ENCODE measurements at places on chromosomes 11 and 22.

DNA sequence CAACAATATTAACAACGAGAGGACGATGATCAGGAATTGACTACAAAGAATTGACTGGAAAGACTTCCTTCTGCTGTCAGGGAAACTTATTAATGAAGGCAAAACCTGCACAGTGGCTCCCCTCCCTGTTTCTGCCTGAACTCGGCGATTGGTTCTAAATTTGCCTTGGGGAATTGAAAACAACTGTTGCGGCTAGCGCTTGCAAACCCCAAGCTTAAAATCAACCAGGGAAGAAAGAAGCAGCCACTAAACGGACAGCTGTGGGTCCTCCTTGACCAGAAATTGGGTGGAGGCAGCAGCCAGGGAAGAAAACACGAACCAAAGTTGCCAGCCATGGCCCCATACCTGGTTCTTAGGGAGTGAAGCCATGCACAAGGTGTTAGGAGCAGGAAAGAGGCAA, 383.5 kb upstream of the CADM1 start:
- no peak for DNase-seq

DNA sequence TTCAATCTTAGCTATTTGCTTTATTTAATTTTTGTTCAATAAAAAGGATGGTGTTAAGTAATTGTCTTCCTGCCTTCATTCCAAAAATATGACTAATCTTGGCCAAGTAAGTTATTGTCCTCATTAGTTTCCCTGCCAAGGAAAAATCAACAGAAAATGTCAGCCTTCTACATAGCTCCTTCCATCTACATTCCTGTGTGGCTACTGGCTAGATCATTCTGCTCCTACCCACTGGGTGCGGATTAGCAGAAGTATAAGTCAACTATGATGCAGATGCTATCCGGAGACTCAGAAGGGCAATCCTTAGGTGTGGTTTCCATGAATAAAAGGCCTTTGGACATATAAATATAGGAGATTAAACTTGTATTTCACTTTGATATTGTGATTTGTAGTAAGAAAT, 154.4 kb downstream of the SBF2 start:
- no peak for DNase-seq

DNA sequence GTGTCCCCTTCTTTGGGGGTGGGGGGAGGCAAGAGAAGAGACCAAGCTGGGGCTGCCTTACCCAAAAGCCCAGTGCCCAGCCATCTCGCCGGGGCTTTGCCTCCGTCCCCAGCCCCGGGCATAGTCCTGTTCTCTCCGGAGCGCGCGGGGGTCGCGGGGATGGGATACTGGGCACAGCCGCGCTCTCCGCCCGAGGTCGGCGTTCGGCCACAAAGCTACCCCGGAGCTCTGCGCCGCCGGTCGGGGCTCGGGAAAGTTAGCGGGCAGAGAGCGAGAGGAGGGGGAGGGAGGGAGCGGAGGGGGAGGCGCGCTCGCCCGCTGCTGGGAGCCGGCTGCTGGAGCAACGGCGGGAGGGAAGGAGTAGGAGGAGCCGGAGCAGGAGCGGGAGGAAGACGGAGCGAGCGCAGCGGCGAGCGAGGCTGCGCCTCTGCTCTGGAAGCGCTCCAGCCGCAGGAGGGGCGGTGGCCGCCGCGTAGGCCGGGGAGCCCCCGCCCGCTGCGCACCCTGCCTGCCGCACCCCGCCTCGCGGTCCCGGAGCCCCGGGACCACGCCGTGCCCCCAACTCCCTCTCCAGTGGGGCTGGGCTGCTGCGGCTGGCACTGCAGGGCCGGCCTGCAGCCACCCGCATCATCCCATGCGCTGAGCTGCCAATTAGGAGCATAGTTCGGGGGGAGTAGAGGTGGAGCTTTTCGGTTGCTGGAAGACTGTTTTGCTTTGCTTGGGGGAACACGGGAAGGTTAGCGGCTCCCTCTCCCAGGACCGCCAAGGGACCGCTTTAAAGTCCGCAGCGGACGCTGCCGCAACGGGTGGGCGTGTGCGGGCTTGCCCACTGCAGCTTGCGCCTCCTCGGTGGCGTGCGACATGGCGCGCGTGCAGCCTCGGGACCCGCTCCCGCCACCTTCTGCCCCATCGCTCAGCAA, at the start of gene SCN4B:
Gene SCN4B (minus strand): TSS at position 272 of the 920 bp plus-strand sequence. CDS start 150 bp downstream, at position 122.
- DNase-seq, result peak; percentile 14

GRCh38 chr11:10032935-10033334, 261.1 kb downstream of the SBF2 start:
- DNase-seq, result no peak

DNA sequence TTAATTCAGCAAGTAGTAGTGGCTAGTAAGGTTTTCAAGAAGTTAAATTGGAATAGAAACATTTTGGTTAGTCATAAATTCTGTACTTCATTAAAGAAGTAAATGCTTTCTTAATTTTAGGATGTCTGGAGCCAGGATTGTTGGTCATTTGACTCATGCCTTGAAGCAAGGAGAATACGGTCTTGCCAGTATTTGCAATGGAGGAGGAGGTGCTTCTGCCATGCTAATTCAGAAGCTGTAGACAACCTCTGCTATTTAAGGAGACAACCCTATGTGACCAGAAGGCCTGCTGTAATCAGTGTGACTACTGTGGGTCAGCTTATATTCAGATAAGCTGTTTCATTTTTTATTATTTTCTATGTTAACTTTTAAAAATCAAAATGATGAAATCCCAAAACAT, 25.8 kb downstream of the ACAT1 start:
- DNase-seq, result no peak

DNA sequence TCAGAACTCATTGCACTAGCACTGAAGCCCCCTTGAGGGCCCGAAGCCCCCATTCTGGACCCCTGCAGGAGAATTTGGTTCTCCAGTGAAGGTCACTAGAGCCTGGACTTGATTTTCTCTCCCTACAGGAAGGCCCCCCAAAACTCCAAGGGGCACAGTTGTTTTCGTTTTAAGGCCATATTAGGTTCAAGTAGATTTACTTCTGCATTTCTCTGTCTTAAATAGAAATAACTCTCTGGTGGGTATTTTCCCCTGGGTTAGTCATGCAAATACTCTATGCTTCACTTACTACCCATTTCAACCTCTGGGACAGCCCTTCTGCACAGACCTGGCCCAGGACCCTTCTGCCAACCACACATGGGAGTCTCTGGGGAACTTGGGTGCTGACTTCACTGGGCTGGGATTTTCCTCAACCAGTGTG, 41.6 kb downstream of the WEE1 start:
- no peak for DNase-seq

GRCh38 chr11:128685402-128686020, 8.4 kb upstream of the FLI1 start:
- no peak for DNase-seq

GRCh38 chr11:67440229-67441097, 2.8 kb downstream of the CORO1B start:
- no peak for DNase-seq

DNA sequence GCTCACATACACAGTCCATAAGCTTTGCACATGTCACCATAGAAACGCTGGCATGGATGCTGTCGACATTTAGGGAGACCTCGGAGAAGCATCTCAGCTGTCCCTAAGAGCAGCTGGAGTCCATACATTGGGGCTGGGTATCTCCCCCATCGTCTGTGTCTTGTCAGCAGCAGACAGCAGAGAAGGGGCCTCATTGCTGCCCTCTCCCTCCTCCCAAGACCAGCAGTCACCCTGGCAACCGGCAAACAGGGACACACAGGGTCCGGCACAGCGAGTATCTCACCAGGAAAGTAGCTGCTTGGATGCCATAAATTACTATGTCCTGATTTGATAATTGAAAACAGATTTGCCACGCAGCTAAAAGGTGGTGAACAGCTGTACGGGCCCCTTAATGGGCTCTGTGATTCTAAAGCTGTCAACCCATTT, 84.4 kb downstream of the CD44 start:
- DNase-seq, result no peak

- DNase-seq, result no peak
Measured at GRCh38 chr22:31046539-31047226, 34.4 kb upstream of the SMTN start.

DNA sequence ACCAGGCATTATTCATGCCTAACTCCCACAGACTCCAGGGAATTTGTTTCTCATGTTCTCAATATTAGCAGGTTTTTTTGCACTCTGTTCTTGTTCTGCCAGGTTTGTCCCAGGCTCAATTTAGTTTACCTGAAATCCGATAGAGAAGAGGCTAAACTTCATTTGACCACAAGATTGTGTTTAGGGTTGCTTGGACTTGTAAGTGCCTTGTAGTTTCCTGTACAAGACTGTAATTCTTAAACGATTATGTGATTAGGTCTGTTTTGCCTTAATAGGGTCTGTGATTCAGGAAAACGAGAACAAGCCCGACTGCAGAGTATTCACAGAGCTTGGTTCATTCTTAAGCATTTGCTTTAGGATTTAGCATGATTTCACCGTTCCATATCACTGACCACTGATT, 1.8 kb downstream of the PRSS23 start:
- no peak for DNase-seq

DNA sequence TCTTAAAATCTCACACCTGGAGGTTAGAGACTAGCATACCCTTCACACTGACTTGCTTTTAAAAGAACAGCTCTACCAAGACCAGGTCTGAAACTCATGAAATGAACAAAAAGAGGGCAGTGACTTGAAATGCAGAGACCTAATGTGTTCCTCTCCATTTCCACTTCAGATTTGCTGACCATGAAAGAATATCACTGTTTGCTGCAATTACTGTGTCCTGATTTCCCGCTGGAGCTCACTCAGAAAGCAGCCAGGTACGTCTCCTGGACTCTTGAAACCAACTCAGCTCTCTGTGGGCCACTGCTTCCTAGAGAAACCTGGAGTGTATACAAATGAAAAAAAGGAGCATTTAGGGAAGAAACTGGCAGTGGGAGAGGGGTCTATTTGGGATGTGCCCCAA, 39.2 kb downstream of the ARFGAP2 start:
- no peak for DNase-seq

GRCh38 chr22:17300926-17301325, 68.3 kb upstream of the CECR2 start:
- no peak for DNase-seq

DNA sequence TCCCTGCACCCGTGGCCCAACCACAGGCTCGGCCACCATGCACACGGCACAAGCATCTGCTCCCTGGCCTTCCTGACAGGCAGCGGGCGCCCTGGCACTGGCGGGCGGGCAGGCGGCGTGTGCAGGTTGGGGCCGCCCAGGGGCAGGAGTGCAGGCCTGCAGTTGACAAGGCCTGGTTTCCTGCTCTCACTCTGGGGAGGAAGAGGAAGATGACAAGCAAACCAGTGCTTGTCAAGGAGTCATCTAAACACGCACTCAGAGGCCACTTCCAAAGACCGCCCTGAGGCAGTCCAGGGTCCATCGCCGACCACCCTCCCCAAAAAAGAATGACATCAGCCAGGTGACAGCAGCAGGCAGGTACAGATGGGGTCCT, 65.3 kb upstream of the LINC01488 start:
- DNase-seq, result no peak

- DNase-seq, result no peak
Measured at GRCh38 chr11:15258433-15259165, 143.9 kb downstream of the INSC start.

DNA sequence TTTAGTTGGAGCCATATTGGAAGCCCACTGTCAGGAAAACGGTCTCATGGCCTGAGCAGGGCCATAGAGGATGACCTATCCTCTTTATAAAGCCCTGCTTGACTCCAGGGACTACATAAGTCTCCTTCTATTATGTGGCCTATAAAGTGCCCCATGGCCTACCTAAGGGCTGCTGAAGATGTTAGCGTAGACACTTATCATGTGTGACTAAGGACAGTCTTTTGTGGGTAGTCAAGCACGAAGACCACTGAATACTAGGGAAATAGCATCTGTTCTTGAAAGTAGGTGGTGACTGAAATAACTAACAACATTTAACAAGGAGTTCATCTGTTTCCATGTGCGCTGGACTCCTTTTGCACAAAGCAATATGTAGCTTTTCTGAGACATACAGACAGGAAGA, 117.1 kb downstream of the SWAP70 start:
- DNase-seq, result no peak

DNA sequence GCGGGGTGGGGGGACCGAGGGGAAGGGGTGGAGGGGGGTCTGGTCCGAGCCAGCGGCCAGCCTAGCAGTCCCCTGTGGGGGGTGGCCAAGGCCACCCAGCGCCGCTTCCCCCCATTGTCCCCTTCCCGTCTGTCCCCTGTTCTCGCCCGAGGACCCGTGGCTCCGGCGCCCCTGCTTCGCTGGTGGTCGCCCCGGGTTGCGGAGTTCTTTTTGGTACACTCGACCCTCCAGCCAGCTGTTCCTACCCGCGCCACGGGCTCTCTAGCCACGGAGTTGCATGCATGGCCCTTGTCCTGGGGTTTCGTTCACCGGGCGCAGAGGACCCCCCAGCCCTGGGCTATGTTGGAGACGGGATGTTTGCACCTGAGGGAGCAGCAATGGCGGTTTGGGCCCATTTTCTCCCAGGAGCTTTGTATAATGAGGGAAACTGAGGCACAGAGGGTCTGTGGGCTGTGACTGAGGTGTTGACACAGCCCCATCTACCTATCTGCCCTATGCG, 489 bp downstream of the RNF214 start:
- DNase-seq, result no peak

- no peak for DNase-seq
Measured at GRCh38 chr11:73315293-73316020, 7.4 kb downstream of the ARHGEF17 start.

GRCh38 chr11:91967026-91967690, 257.5 kb upstream of the FAT3 start:
- DNase-seq, result no peak

GRCh38 chr22:44583854-44584253, 85.8 kb upstream of the RTL6 start:
- no peak for DNase-seq

DNA sequence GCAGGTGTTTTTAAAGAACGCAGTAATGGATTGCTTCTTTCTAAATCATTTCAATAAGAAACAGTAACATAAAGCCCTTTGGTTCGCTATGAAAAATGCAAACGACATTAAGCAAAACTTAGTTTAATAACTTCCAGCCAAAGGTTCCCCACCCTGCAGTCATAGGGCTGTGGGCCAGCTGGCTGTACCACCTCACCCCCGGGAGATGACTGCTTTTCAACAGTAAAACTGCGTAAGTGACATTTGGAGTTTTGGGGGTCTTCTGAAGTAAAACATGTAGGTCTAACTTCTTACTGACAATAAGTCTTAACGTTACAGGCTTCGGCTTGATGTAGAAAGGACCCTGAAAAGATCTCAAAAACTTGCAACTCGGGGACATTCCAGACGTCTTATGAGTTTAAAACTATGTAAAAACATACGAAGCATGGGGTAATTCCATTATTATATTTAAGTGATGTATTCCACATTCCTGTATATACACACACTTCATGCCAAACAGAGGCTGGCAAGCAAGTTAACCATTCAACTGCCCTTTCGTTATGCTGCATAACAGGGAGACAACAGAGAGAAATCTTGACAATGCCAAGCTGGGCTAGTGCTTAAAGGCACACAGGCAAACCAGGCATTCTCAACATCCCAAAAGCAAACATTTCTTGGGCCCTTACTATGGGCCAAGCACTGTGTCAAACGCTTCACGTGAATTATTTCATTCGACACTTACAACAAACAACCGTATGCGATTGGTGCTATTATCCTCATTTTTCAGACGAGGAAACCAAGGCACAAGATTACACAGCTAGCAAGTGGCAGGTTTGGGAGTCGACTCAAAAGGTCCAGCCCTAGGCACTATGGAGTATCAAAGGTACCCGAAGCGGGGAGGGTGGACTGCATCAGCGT, 1.2 kb downstream of the MRTFA start:
- DNase-seq, result no peak
